ENCODE measurements at places on chromosomes 13 and 19.

DNA sequence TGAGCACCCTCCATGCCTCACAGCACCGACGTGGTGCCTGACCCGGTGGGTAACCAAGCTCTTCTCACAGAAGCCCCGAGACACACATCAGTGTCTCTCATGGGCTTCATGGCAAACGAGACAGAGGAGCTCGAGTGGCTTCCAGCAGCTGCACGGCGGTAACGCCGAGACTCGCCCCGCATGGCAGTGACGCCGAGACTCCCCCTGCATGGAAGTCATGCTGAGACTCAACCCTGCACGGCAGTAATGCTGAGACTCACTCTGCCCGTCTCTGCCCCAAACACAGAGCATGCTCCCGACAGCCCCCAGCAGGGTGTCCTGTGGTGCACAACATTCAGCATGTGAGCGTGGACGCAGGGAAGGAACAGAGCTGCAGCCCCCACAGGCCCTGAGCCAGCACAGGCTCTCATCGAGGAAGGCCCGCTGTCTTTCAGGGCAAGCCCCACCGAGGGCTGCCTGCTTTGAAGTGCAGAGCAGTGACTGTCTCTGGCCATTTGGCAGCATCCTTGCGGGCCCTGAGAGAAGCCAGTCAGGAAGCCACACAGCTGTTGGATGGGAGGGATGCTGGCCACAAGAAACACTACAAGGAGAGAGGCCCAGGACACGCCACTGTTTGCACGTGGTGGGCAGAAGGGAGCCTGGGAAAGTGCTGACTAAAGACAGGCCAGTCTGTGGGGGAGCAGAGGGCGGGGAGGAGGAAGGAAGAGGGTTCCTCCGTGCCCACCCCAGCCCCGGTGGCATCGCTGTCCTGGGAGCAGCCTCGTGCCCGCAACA, 9.5 kb downstream of the GAS6 start:
- no peak for DNase-seq

GRCh38 chr19:18951721-18952281, 10.8 kb upstream of the HOMER3 start:
- DNase-seq = no peak

DNA sequence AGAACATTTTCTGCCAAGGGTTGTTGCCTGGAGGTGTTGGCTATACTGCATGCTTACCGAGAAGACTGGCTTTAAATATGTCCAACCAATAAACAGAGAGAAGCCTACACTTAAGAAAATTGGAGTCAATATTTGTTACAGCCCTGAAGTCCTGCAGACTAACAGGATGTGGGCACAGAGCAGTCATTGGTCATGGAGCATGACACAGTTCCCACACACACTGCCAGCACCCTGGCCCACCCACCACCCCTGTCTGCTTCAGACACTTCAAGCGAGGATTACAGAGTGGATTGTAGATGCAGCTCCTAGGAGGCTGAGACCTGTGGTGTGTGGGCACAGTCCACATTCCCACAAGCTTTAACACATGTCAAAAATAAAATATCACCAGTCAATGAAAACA, 21.0 kb upstream of the SERP2 start:
- DNase-seq = no peak

- no peak for DNase-seq
Measured at GRCh38 chr19:7427944-7428343, 60.9 kb downstream of the PEX11G start.

- no peak for DNase-seq
Measured at GRCh38 chr13:111241862-111242261, 78.6 kb upstream of the TEX29 start.

DNA sequence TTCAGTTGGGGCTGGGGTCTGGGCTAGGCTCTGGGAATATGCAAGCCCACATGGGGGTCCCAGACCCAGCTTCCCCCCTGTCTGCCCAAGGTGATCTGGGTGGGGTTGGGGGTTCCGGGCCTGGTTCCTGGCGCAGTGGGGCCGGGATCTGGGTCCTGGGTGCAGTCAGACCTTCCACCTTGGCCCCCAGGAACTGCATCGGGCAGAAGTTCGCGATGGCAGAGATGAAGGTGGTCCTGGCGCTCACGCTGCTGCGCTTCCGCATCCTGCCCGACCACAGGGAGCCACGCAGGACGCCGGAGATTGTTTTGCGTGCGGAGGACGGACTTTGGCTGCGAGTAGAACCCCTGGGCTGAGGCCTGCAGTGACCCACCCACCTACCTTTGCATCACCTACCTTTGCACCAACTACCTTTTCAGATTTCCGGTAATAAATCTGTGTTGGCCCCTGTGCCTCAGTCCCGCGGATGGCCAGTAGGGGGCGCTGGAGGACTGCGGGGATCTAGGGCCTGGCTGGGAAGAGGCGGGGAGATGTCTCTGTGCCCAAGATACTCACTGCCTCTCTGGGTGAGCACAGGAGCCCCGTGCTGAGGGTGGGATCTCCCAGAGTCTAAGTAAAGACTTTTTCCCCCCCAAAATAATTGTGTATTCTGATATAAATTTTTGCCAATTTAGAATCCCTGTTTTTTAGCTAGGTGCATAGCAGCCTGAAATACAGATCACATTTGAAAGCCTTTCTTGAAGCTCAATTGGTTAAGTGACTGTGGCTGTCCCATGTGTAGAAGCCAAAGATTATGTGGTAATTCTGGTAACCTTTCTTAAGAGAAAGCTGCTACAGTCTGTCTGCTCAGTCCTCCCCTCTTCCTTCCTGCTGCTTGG, 11.5 kb upstream of the CYP4F3 start:
- DNase-seq = peak; percentile 20

DNA sequence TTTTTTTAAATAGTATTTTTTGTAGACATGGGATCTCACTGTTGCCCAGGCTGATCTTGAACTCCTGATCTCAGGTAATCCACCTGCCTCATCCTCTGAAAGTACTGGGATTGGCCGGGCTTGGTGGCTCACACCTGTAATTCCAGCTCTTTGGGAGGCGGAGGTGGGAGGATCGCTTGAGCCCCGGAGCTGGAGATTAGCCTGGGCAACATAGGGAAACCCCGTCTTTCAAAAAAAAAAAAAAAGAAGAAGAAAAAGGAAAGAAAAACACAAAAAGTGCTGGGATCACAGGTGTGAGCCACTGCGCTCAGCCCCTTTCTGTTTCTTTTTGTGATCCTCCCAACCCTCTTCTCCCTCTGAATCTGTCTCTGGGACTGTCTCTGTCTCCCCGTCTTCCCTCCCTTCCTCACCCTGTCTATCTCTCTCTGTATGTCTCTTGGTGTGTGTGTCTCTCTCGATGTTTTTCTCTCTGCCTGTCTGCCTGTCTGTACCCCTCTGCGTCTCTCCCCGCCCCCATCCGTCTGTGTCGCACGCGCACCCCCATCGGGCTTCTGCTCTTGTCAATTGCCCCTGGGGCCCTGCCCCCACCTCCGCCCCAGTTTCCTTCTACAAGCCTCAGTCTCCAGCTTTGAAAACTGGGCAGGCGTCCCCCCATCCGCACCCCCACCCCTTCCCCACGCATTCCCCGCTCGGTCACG, 540 bp upstream of the ZFP36 start:
- DNase-seq = peak; percentile 56

GRCh38 chr19:28065026-28065425, 1147.9 kb downstream of the UQCRFS1 start:
- no peak for DNase-seq

GRCh38 chr13:57612568-57612967, 19.0 kb upstream of the PCDH17 start:
- no peak for DNase-seq

DNA sequence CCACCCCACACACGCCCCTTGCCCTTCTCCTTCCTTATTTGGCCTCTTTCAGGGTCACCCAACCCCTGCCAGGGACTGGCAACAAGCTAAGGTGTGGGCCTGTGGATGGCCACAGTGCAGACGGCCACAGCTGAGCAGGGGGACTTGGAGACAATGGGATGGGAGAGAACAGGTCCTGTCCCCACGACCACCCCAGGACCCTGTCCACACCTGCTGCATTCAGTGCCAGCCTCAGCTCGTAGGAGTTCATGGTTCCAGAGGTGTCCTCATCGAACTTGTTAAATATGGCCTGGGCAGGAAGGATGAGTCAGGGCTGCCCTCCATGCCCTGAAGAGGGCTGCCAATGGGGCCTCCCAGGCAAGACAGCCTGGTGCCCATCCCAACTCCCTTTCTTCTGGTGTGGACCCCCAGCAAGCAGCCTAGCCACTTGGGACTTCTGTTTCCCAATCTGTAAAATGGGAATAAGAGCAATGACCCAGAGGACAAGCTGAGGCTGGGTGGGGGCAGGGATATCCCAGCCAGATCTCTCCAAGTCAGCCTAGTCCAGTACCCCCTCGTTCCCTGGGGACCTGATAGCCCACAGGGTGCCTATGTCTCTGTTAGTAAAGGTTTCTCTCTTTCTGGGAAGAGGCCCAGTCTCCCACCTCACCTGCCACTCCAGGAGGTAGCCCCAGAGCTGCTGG, 10.6 kb downstream of the CAPN12 start:
- DNase-seq = peak; percentile 15

DNA sequence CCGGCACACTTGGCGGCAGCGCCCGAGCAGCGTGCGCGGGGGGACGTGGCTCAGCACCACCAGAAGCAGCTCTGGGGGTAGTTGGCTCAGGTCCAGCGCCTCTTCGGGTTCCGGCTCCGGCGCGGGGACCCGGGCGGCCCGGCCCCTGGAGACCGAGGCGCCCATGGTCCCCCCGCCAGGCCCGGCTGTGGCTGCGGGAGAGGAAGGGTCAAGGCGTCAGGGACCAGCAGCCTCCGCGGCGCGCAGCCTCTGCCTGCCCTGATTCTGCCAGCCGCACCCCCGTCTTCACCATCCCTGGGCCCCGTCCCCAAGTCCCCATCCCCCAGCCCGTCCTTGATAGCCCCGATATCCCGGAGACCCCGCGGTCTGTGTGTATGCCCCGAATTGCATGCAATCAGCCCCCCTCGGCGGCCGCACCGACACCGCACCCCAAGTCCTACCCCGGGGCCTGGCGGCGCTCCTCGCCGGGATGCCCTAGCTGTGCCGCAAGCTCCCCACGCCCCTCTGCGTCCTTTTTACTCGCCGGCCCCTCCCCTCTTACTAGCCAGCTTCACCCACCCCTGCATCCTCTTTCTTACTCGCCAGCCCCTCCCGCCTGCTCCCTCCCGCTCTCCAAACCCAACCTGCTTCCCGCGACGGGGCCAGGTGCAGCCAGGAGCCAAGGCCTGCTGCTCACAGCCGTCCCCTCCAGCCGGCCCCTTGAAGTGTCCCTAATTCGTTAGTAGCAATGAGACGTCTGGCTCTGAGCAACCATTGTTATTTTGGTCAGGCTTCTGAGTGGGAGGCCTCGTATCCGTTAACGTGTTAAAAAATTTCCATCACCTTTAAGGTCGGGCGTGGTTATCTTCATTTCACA, at the start of gene FBXO27:
TSS of gene FBXO27 (minus strand) at position 487 of the 856 bp plus-strand sequence. CDS start at position 165, 322 bp downstream.
- no peak for DNase-seq

DNA sequence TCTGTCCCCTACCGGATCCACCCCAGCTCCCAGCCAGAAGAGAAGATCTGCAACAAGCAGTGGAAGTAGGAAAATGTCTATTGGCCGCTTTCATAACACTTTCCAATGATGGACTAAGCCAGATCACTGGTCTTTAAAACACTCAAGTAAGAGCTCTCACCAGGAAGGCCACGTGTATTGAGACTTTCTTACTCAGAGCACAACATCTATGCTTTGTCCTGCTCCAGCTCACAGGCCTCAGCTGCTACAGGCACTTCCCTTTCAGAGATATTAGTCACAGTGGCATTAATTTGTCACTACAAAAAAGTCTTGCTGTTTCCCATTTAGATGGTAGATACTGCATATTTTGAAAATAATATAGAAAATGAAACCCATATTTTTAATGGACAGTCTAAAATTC, 164.2 kb downstream of the ABCC4 start:
- DNase-seq = no peak

DNA sequence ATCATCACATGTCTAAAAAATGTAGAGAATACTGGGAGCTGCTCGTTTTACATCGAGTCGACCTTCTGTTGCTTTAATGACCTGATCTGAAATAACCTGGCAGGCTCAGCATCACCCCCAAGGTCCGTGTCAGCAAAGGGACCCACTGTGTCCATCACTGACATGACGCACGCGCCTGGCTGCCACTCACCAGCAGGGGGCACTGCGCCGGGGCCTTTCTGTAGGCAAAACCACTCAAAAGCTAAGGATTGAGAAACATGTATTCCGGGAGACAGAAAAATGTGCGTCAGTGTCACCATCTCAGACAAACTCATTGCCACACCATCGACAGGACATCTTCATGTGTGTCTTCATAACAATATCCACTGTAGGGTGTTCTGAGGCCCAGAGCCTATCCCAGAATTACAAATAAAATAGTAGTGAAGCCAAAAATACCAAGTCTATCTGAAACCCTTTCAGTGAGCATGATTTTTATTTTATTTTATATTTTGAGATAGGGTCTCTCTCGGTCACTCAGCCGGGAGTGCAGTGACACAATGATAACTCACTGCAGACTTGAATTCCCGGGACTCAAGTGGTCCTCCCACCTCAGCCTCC, 130.3 kb upstream of the LSM14A start:
- peak; percentile 16 for DNase-seq

- no peak for DNase-seq
Measured at GRCh38 chr13:105530468-105530867, 1005.0 kb downstream of the EFNB2 start.

- no peak for DNase-seq
Measured at GRCh38 chr13:98246538-98247172, 69.6 kb upstream of the RNF113B start.

DNA sequence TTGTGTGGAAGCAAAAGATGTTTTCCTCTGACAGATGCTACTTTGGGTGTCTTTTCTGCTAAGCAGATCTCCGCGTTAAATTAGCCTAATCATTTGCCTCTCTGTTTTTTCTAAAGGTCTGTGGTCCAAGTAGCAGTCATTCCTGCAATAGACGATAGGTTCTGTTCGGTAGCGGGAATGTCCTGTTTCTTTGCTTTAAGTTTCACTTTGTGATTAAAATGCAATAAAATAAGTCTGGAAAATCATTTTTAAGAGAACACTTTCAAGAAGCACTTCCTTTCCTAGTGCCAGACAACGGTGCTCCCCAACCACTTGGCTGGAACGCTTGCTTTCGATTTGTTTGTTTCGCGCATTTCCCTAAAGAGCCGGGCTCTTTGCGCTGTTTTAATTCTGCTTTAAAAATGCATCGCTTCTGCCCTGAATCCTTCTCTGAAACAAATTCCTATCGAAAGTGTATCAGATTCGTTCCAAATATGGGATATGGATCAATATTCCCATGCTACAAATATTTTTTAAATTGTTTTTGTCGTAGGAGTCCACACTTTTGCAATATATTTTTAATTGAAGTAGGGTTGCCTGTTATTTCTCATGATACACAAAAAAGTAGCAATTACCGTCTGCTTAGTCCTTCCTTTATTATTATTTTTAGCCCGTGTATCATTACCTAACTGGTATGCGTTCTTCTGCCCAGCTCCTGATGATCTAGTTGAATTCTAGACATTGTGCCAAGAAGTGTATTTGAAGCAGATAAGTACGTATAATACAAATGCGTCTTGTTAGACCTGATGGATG, 14.2 kb downstream of the ZIC2 start:
- peak; percentile 83 for DNase-seq

DNA sequence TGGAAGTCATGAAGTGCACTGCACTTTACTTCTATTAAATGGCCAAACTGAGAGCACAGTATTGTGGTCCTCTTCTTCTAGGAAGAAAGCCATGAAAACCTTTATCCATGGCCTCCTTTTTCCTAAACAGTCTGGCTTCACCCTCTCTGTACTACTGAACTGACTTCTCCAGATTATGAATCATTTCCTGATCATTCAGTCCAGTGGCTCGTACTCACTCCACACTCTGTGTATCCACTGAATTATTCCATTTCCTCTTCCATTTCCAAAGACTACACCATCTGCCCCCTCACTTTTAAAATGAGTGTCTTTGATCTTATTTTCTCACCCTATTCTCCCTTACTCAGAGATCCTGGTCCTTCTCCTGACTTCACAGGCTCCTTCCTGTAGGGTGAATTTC, 29.7 kb upstream of the FREM2 start:
- DNase-seq = no peak

Data from right kidney (tissue), 9 donors.